GM18507 (cell line): ENCODE measurements at places on chromosomes 7 and 10.

GRCh38 chr7:122327969-122328368, 23.4 kb upstream of the FEZF1 start:
- no peak for DNase-seq

- DNase-seq, result no peak
These were observed 182.8 kb downstream of the TCERG1L start for GRCh38 chr10:131128731-131129130.

DNA sequence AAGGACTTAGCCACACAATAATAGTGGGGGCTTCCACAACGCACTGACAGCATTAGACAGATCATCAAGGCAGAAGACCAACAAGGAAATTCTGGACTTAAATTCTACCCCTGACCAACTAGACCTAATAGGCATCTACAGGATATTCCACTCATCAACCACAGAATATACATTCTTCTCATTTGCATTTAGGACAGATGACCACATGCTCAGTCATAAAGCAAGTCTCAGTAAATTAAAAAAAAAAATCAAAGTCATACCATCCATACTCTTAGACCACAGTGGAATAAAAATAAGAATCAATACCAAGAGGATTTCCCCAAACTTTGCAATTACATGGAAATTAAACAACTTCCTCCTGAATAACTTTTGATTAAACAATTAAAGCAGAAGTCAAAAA, 155.9 kb downstream of the CDK14 start:
- no peak for DNase-seq

GRCh38 chr7:83655951-83656556, 7.1 kb upstream of the SEMA3E start:
- DNase-seq, result no peak

- DNase-seq, result no peak
These were observed 575 bp downstream of the PLPP4 start for GRCh38 chr10:120457431-120458172.

- no peak for DNase-seq
These were observed 128.3 kb downstream of the CCDC3 start for GRCh38 chr10:12873172-12873571.

DNA sequence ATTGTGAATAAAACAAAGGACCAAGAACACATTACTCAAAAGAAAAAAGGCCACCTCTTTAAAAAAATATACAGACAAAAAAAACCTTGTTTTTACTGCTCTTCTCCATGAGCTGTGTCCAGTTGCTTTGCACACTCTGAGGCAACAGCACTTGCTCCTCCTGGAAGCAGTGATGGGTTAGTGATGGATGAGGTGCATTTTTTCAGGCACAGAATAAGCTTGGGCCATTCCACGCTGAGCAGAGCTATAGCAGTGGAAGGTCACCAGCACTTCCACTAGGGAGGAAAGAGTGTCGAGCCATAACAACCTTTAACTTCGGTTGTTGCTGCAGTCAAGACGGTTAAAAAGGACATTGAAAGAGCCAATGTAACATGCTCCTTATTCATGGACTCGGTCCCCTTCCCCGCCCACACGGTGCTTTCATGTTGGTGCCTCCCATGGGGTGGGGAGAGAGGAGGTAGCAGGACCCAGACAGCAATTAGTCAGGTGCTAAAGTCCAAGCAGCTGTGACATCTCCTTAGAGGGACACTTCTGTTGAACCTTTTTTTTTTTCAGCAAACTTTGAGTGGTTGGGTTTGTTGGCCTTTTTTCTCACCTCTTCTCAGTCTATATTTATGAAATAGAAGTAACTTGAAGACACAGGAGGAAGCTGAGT, 136.5 kb upstream of the ADARB2 start:
- no peak for DNase-seq

- DNase-seq, result no peak
These were observed 5.8 kb upstream of the FAM3C start for GRCh38 chr7:121401896-121402295.

- no peak for DNase-seq
These were observed 14.7 kb downstream of the CNPY1 start for GRCh38 chr7:155531681-155532080.

DNA sequence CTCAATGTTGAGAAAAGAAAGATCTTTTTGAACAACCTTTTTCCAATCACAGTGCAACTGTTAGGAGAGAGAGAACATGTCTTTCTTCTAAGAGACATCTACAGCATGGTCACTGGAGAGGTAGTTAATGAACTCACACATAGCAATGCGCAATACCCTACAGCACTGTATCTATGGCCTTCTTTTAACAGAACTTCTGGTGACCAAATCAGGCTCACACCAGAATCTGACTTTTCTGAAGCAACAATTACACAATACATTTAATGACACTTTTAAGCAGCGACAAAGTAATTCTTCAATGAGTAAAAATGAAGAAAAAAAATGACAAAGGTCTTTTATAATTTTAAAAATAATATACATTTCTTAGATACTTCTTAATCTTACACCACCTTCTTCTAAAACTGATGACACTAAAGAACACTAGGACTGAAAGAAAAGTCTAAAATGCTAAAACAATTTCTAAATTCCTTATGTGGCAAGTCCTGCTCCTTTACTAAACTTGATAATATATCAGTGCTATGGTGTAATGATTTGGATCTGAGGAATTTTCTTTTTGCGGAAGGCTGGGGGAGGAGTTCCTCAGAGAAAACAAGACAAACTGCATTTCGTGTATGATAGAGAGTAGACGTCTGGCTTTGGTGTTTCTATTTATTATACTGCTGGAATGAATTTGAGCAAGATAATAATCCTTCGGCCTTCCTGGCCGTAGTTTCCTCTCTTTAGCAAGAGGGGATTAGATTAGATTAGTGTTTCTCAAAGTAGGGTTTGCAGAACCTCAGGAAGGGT, 166.3 kb downstream of the ZNF438 start:
- DNase-seq, result no peak

GRCh38 chr10:101575091-101575490, 13.0 kb downstream of the POLL start:
- DNase-seq, result no peak

GRCh38 chr10:12237265-12238220, 41.6 kb downstream of the CDC123 start:
- no peak for DNase-seq

GRCh38 chr10:44178856-44179255, 206.0 kb downstream of the CXCL12 start:
- no peak for DNase-seq

GRCh38 chr7:92366730-92367129, 80.6 kb upstream of the GATAD1 start:
- no peak for DNase-seq

- no peak for DNase-seq
These were observed 68.6 kb downstream of the GLCCI1 start for GRCh38 chr7:8037151-8037550.

DNA sequence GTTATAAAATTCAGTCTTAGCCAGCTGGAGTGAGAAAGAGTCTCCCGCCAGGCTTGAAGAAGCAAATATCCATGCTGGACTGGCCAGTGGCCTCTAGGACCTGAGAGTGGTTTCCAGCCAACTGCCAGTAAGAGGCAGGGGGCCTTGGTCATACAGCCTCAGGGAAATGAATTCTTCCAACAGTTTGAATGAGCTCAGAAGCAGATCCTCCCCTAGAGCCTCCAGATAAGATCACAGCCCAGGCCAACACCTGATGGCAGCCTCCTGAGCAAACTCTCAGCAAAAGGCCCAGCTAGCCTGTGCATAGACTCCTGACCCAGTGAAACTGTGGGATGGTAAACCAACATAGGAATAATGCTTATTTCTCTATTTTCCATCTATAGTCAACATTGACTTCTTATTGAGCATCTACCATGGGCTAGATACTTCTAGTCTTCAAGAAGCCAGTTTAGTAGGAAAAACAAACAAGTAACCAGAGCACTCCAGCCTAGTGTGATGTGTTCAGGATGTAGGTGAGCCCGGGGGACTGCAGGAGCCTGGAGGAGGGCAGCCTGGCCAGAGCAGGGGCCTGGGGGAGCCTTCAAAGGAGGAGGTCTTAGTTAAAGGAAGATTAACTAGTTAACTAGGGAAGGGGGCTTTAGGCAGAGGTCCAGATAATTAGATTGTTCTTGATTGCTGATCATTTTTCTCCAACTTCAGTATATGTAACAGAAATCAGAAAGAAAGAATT, 115.4 kb upstream of the ADO start:
- no peak for DNase-seq

- no peak for DNase-seq
These were observed 67.3 kb downstream of the CACUL1 start for GRCh38 chr10:118687472-118687871.

DNA sequence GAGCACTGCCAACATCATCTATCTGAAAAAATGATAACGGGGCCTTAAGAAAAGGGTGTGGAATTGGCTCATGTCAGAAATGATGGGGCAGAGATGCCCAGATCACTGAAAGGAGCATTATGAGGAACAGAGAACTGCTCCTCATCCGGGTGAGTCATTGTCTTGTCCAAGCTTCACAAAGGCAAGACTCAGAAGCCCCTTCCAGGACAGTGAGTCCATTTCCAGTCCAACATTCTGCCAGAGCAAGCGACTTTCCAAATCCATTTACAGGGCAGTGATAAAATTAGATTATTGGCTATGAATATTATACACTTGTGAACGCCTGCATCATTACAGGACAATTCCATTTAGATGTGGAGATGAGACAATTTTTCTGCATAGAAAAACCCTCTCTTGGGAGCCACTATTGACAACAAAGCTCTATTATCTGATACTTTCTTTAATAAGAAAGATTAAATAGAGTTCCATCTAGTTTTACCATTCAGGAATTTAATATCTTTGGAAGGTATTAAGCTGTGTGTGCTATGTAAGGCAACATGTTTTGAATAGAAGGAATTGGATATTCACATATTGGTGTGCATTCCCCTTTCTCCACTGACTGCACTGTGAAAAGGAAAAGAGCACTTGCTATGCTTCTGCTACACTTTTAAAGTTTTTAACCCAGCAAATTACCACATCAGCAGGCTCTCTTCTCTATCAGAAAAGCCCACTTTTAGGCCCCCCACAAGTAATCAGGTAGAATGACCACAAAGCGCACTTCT, 159.6 kb downstream of the NRP1 start:
- no peak for DNase-seq

DNA sequence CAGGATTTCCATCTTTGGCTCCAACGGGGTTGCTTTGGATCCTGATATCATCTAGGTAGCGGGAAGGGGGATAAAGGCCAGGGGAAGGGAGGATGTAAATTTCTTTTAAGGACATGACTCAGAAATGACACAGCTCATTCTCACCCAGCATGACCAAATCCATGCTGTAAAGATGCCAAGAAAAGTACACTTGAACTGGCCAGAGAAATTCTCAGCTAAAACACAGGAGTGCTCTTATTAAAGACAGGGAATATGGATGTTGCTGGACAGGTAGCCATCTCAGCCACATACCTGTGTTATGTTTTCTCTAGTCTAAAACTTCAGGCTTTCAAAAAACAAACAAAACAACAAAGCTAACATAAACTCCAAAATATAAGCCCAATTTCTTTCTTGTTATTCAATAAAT, 68.3 kb downstream of the NAMPT start:
- no peak for DNase-seq

DNA sequence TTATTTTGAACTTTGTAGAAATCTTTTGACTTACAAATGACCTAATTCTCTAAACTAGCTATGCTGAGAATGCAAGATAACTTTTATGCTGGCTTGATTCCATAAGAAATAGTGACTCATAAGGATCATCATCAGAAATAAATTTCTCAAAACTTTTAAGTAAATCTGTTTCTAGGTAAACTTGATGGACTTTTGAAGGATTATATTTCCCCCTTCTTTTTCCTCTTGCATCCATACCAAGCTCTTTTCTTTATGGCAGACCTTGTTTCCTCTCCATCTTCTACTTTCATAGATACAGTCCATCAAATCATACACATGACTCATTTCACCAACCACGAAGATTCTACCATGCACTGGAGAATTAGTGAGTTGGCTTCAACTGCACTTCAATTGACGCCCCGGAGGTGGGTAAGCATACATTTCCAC, 336.3 kb downstream of the KCNMA1 start:
- no peak for DNase-seq
